Peyer's patch (tissue), 4 donors: ENCODE measurements at places on chromosomes 11 and 22. TPM values are rescaled to one million over a fixed set of nuclear protein-coding genes. Genes with fewer than 3 reads are reported as not detected.

TMEM191B gene
- total RNA-seq, result 1.5 TPM

MYEOV gene
- total RNA-seq, result not detected

LGALS1 gene
- total RNA-seq, result 44.8 TPM

TTC17 gene
- 243 TPM for total RNA-seq

DNA sequence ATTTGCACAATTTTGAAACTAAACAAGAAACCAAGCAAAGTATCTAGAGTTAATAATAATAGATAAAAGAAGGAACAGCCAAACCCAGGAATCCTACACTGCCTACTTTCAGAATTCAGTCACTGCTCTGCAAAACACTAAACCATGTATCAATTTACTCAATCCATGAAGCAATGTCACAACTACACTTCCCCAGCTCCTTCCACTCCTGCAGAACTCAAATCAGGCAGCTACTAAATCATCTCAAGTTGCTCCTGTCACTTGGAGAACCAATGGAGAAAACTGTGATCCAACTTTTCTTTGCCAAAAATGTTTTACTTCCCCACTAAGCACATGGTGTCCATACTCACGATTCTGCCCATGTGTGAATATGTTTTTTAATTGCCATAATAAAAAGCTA is 24.9 kb upstream of the C11orf58 start:
- H3K36me3 ChIP-seq, result no peaks in the 10 kb centered on the region
- H3K4me1 ChIP-seq, result no peaks in the 10 kb centered on the region
- H3K27me3 ChIP-seq, result no peaks in the 10 kb centered on the region
- no peak overlapping the region for H3K4me3 ChIP-seq

DNA sequence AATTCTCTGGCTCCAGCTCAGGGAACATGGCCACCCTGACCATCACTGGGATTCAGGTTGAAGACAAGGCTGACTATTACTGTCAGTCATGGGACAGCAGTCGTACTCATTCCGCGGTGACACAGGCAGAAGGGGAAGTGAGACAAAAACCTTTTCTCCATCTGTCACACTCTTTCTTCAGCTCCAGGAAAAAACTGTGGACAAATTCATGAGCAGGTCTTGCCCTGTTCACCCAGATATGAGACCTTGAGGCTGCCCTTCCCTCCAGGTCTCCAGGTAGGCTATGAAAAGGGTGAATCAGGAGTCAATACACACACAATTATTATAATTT is 39.4 kb upstream of the GGTLC2 start:
- H3K36me3 ChIP-seq, result no peaks in the 10 kb centered on the region
- DNase-seq, result no peak
- no peak overlapping the region for H3K27ac ChIP-seq
- no peaks in the 10 kb centered on the region for H3K27me3 ChIP-seq
- H3K4me1 ChIP-seq, result no peaks in the 10 kb centered on the region

GRCh38 chr11:19935507-19935906 is 222.9 kb downstream of the NAV2 start:
- H3K27me3 ChIP-seq, result no peaks in the 10 kb centered on the region
- H3K36me3 ChIP-seq, result no peaks in the 10 kb centered on the region
- no peak overlapping the region for H3K27ac ChIP-seq
- no peak for DNase-seq
- H3K4me3 ChIP-seq, result no peak overlapping the region
- no peaks in the 10 kb centered on the region for H3K4me1 ChIP-seq

- H3K4me3 ChIP-seq, result no peak overlapping the region
- no peaks in the 10 kb centered on the region for H3K27me3 ChIP-seq
- no peak overlapping the region for H3K27ac ChIP-seq
- H3K36me3 ChIP-seq, result no peaks in the 10 kb centered on the region
- no peak for DNase-seq
Measured at GRCh38 chr11:34235591-34236071, 122.2 kb downstream of the ABTB2 start.

DNA sequence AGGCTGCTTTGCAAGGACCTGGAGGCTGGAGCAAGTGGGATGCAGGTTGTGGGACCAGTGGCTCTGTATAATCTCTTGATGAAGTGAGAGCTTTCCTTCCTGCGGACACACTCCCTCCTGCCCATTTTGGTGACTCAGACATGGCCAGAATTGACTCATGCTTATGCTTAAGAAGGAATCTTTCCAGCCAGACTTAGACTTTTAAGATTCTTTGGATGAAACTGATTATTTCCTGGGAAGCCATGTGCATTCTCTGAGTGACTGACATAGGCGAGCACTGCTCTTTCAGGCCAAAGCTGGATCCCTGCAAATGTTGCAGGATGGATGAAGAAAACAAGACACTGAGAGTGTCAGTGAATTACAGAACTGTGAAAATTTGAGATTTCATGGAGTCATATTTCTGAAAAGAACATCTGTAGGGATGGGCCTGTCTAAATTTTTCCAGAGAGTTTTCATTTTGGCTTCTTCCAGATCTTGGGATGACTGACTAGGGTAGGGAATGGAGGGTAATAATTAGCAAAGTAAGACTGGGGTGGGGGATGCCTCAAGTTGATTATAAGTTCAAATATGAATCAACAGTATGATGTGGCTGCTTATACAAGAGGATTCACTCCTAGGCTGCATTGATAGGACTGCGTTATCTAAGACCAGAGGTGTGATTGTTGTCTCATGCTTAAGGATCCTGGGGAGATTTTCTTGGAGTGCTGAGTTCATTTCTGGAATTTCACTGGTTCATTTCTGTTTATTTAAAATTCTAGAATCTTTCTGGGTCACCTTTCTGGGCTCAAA is 195.8 kb downstream of the HIPK3 start:
- H3K4me3 ChIP-seq, result no peak overlapping the region
- no peaks in the 10 kb centered on the region for H3K27me3 ChIP-seq
- no peak for DNase-seq
- no peak overlapping the region for H3K27ac ChIP-seq

- no peak overlapping the region for H3K27ac ChIP-seq
- H3K27me3 ChIP-seq, result no peaks in the 10 kb centered on the region
Measured at GRCh38 chr11:75200051-75200450, 40.5 kb upstream of the TPBGL start.

DNA sequence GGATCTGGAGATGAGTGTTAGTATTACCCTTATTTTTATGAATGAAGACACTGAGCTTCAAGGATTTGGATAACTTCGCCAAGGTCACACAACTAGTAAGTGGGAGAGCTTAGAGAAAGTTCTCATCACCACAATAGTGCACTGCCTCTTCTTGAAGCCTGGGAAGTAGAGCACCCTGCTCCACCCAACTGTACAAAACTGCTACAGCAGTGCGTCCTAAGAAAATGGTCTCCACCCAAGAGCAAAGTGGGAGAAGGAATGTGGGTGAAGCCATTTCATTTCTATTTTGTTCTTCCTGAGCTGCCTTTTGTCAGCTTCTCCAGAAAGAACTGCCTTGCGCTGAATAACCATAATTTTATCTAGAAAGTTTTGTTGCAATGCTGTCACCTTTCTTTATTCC is 403.9 kb upstream of the FAT3 start:
- no peak overlapping the region for H3K4me3 ChIP-seq
- no peaks in the 10 kb centered on the region for H3K27me3 ChIP-seq
- no peaks in the 10 kb centered on the region for H3K36me3 ChIP-seq
- no peak overlapping the region for H3K27ac ChIP-seq

DNA sequence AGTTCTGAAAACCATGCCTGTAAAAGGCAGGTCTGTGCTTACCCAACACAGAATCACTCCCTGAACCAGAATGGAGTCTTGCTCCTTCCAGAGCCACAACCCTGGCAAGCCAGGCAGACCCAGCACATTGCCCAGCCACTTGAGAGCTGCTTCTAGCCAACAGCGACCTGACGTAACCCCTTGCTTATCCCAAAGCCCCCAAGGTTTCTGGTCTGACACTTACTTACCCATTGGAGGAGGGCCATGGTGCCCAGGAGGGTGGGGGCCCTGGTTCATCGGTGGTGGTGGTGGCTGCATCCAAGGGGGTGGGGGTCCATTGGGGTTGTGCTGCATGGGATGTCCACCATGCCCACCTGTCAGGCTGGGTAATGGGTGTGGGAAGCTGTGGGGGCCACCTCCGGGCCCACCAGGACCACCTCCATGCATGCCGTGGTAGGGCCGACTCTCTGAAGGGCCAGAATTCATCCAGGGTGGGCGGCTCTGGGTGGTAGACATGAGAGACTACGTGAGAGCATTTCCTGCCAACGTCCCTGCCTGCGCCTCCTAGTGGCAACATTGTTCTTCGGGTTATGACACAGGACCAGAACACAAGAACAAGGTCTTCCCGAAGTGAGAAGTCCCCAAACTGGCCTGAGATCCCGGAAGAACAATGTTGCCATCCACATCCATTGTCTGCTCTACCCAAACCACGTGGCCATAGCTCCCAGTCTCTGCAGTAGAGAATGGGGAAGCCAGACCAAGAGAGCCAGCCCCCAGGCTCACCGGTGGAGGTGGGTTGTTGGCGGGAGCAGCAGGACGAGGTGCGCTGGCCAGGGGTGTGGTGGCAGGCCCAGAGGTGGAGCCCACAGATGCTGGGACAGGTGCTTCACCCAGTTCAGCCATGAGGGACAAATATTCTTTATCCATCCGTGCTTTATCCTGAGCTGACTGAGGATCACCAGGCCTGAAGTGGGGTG is 7.8 kb upstream of the PYGM start:
- no peak overlapping the region for H3K4me3 ChIP-seq
- H3K27me3 ChIP-seq, result no peaks in the 10 kb centered on the region
- peaks cover 13% of the 10 kb centered on the region for H3K36me3 ChIP-seq
- H3K4me1 ChIP-seq, result peaks cover 53% of the 10 kb centered on the region
